ENCODE measurements at places on chromosomes 11 and 22. TPM values are rescaled to one million over a fixed set of nuclear protein-coding genes. Genes with fewer than 3 reads are reported as not detected.

FOLR2 gene
- 28.1 TPM for total RNA-seq

PRAME gene
- not detected for total RNA-seq

GAS2L1 gene
- 29.9 TPM for total RNA-seq

SCN3B gene
- 3.2 TPM for total RNA-seq

SERPING1 gene
- total RNA-seq, result 471 TPM

SLC22A9 gene
- total RNA-seq, result not detected

LMO1 gene
- not detected for total RNA-seq

GRCh38 chr22:44520465-44521094 is 22.5 kb upstream of the RTL6 start:
- no peak for DNase-seq

DNA sequence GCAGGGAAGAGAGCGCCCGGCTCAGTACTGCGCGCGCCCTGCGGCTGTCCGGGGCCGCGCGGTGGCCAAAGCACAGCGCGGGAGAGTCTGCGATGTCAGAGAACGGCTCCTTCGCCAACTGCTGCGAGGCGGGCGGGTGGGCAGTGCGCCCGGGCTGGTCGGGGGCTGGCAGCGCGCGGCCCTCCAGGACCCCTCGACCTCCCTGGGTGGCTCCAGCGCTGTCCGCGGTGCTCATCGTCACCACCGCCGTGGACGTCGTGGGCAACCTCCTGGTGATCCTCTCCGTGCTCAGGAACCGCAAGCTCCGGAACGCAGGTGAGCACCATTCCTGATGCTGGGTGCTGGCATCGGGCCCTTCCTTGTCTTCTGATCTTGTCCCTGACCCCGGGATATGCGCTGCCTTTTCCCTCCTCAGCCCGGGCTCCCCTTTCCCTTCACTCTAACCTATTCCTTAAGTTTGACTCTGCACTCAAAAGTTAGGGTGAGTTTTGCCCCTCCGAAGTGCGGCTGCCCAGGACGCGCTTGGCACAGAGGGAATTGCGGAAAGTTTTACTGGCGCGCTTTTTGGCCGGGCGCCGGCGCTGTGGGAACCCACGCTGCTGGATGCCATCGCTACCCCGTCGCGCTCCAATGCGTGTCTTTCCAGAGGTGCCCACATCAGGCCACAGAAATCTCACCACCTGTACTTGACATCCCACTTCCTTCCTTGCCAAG is at the start of gene MTNR1B:
Gene MTNR1B, plus strand, starts transcription at position 18 of the 714 bp plus-strand sequence. Its CDS starts 75 bp downstream, at position 93.
- DNase-seq, result no peak

DNA sequence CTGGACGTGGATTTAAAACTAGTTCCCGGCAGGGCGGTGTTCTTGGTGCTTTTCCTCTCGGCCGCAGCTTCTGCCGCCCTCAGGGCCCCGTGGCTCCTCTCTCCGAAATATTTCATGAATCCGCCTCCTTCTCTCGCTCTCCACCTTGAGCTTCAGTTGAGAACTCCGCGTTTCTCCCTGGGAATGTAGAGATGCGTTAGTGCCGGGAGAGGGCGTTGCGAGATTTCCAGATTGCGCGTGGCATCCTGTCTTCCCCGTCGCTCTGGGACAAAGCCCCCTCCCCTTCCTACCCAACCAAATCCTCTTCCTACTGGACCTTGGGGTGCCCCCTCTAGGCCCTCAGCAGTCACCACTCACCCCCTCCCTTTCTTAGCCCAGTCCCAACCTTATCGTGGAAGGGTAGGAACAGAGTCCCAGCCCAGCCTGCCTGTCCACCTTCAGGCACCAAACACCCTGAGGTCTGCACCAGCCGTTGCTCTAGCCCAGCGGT is 15.5 kb upstream of the RAC2 start:
- DNase-seq, result peak; percentile 46

DNA sequence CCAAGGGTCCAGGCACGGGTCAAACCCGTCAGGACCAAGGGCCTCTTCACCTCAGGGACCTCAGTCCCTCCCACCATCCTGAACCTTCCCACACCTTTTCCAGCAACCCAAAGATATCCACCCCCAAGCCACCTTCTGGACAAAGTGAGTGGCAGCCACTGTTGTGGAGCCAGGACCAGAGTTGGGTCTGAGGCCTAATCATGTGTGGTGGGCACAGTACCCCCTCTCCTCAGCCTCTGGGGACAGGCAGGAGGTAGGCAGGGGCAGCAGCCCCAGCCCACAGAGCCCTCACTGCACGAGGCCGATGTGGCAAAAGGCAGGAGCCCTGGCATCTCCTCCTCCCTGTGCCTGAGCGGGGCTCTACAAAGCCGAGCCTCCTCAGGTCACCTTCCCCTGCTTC is 2.5 kb downstream of the KCNJ11 start:
- DNase-seq, result no peak

DNA sequence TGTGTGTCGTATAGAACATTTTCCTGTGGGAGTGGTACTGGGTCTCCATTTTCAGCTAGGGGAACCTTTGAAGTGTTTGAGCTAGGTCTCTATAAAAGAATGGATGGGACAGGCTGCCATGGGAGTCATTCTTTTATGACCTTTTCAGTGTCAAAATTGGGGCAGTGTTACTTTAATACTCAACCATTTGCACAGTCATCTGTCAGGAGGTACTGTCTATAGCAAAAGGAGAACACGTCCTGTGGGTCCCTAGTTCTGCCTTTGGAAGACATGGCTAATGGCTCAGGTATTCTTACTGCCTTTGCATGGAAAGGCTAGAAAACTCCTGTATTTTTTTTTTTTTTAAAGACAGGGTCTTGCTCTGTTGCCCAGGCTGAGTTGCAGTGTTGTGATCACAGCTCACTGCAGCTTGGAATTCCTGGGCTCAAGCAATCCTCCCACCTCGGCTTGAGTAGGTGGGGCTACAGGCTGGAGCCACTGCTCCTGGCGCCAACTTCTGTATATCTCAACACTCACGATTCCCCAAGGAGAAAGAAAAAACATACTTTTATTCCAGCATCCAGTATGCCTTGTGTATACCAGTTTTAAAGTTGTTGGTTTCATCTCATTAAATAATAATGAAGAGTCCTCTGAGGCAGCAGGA is 2.1 kb upstream of the ATF4 start:
- DNase-seq, result peak; percentile 9

DNA sequence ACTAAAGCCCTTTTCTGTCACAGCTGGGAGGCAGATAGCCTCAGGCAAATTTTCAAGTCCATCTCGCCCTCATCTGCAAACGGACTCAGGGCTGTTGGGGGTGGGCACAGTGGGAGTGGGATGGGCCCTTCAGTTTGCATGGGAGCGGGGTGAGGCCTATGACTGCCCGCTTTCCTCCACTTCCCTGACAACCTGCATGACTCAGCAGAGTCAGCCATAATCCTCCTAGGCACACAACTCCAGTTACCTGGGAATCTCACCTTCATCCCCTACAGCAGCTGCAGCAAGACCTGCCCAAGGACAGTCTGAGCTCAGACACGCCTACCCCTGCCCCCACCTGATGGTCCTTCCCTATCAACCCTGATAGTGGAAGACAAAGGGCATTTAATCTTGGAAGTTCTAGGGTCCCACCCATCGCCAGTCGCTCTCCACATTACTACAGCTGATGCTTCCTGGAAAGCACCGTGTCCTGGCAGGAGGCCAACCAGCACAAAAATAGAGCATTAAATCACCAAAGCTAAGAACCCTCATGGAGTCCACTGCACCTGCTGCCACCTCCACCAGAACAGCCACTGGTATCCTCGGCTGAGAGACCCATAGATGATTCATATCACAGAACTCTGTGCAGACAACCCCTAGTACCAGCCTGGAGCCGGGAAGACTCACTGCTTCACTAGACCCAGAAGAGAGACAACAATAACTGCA is 319.3 kb downstream of the DCDC1 start:
- DNase-seq, result no peak

GRCh38 chr11:103228807-103229206 is 119.6 kb downstream of the DYNC2H1 start:
- no peak for DNase-seq

DNA sequence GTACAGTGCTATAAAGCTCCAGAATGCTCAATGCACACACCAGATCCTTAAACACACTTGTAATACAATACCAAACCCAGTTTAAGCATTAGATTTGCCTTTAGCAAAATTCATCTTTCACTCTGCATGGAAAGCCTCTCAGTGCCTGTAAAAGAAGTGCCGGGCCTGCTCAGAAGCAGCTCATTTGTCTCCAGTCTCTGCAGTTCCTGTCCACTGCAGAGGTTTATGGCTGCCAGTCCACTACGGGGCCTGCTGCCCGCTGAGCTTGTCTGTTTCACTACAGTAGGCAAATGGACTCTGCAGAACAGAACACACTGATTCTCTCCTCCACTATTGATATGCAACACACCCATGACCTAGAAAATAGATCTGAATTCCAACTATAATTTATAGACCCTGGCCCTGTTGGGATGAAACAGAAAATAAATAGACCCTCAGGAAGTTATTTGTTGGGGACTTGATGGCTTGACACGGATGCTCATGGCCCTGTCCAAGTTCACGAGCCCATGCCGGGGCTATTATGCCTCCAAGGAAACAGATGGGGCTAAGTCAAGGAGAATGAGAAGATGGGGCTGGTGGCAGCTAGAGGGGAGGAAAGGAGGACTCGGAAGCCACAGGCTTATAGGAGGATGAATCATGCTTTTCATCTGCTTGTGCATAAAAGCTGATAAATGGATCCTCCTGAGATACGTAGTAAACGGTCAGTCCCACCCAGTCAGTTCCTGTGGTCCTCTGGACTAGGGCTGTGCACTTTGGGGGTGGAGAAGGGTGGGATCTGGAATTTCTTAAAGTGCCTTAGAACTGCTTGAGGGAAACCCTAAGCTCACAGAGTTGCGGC is 416.8 kb upstream of the TENM4 start:
- DNase-seq, result no peak

DNA sequence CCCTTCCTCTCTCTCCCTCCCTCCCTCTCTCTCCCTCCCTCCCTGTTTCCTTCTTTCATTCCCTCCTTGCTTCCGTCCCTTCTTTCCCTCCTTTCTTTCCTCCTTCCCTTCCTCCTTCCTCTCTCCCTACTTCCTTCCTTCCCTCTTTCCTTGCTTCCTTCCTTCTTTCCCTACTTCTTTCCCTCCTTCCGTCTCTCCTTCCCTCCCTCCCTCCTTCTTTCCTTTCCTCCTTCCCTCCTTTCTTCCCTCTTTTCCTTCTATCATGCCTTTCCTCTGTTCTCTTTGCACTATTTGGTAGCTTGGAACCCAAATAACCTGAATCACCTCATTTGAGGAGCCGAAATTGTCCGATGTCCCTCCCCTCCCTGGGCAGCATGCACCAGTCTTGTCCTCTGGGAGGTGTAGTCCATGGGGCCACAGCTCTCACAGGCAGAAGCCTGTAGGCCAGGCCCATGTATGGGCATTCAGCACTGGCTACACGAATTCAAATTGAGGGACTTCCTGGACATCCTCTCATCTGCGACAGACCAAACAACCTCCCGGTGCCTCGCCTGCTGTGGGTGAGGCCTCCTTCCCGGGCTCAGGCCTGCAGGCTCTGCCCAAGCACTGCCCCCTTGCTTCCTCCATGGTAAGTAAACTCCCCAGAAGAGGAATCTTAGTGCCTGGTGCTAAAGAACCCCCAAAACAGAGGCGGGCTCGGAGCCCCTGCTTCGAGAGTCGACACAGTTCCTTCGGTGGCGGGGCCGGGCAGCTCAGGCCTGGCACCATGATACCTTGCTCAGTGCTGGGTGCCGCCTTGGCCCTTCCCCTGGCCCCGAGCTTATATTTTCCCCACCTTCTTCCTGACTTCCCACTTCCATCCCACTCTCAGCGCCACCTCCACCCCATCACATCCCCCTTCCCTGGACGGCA is 454.1 kb upstream of the CADM1 start:
- no peak for DNase-seq

- no peak for DNase-seq
These were observed 4.4 kb downstream of the CDON start for GRCh38 chr11:126058105-126058874.

All from lower lobe of right lung (tissue), 2 donors.